Fibroblast of skin of abdomen (primary cell): ENCODE measurements at places on chromosomes 12 and 14.

DNA sequence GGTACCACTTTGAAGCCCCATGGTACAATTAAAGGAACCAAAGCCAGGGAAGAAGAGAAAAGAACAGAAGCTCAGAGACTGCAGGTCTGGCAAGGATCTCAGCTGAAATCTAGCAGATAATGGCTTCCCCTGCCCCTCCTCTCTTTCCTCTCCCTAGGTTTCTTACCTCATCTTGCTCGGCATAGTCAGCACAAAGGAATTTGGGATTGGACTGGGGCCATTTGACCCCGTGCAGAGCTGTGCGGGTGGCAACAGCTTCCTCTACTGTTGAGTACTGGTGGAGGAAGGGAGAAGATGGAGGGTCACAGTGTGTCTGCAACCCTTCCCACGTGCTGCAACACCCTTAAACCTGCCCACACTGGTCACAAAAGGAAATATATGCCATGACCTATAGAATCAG is 4.7 kb upstream of the CDH24 start:
- peak; percentile 95 for DNase-seq

- DNase-seq: peak; percentile 58
These were observed 15.2 kb upstream of the PLEKHG6 start for GRCh38 chr12:6295094-6295811.

DNA sequence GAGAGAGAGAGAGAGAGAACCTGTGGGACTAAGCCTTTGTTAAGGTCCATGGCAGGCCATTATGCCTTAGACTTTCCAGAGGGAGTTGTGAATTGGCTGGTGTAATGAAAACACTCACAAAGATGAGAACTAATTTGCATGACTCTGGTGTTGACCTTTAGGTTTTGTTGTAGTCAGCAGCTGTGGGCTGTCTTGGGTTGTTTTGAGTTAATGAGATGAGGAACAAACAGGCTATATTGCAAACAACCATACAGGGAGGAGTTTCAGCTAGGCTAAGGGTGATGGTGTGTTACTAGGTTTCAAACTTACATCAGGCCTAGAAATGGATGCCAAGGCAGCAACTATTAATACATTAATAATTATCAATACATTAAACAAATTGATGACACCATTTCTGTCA is 26.3 kb downstream of the ATXN7L3B start:
- DNase-seq: no peak

- peak; percentile 56 for DNase-seq
These were observed 36.8 kb downstream of the EAPP start for GRCh38 chr14:34502545-34503225.

GRCh38 chr14:68683326-68683725 is 109.5 kb downstream of the ZFP36L1 start:
- DNase-seq: peak; percentile 73

GRCh38 chr14:95679998-95680735 is 6.1 kb upstream of the TCL1B start:
- DNase-seq: no peak

- peak; percentile 66 for DNase-seq
These were observed 63.3 kb downstream of the RASSF3 start for GRCh38 chr12:64673490-64674169.

DNA sequence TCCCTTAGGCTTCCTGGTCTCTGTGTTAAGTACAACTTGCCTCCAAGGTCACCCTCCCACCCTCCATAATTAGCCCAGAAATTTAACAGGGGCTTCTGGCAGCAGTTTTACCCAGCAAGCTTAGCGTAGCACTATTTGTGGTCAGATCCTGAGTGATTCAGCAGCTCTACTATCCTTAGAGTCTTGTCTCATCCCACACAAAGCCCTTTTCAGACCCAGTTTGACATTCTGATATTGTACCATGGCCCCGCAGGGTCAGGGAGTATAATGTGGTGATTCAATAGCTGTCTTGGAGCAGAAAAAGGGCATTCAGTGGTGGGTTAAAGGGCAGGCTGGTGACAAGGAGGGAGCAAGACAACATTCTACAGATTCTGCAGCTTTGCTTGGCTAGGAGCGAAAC is 153.8 kb upstream of the DDHD1 start:
- peak; percentile 39 for DNase-seq

DNA sequence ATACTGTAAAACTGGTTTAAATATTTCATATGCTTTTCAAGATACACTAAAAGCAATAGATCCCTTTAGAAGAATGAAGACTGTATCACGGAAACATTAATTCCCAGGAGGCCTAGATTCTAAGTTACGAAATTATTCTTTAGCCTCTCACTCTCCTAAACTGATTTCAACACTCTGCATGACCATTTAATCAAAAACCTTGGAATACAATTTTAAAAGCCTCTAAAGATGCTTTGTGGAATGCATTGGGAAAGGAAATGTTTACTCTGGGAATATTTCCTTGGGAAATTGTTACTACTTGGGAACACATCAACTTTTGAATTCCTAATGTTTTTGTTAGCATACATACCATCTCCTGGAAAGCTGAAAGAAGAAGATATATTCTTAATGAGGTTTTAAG is 255.7 kb upstream of the FAR2 start:
- peak; percentile 58 for DNase-seq
